ENCODE measurements at places on chromosomes 5 and 9.

DNA sequence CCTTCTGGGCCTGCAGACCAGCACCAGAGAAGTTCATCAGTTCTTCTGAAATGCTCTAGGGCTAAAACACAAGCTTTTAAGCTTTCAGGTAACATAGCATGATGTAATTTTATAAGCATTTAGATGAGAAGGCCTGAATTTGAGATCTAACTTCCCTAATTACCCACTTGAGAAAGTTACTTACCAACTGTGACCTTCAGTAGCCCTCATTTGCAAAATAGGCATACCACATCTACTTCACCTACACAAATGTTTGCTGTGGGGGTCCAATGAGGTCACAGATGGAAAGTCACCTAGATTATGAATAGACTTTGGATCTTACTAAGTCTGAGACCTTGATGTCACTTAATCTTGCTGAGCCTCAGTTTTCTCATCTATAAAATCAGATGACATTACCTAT lies 36.5 kb downstream of the FBXO10 start:
- DNase-seq: no peak

DNA sequence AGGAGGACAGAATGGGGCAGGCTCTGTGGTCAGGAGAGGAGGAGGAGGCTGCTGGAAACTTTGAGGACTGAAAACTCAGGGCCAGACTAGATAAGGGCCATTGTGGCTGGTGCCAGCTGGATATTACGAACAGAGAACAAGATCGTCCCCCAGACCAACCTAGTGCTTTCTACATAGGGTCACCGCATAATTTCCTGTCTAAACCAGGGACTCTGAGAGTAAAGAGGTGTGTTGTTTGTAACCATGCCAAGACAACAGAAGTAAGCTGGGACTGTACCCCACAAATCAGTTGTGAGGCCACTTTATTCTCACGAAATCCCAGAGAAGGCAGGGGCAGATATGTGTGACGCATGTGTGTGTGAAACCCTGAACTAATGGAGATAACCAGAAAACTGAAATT lies 20.3 kb upstream of the GFPT2 start:
- no peak for DNase-seq

- no peak for DNase-seq
Observed at GRCh38 chr5:101796427-101796826, 499.7 kb downstream of the SLCO4C1 start.

- peak; percentile 98 for DNase-seq
Observed at GRCh38 chr5:10485142-10485795, 43.6 kb downstream of the ROPN1L start.

DNA sequence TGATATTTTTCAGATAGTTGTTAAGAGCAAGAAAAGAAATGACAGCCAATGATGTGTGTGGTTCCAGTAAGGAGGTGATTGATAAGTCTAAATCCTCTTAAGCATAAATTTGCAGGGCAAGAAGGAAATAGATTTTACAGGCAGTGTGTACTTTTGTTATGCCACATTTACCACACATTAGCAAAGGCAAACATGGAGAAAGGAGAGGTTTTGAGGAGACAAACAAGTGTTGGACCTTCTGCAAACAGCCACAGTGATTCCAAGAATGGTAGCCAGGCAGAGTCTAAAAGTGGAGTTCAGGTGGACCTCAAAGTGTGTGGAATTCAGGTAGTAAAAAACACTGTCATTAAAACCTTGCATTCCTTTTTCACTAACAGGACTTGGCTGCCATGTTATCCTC lies 295.9 kb upstream of the ITGA1 start:
- no peak for DNase-seq

GRCh38 chr5:58037899-58038298 lies 422.0 kb downstream of the PLK2 start:
- no peak for DNase-seq

GRCh38 chr5:104429911-104430310 lies 867.3 kb upstream of the NUDT12 start:
- no peak for DNase-seq

DNA sequence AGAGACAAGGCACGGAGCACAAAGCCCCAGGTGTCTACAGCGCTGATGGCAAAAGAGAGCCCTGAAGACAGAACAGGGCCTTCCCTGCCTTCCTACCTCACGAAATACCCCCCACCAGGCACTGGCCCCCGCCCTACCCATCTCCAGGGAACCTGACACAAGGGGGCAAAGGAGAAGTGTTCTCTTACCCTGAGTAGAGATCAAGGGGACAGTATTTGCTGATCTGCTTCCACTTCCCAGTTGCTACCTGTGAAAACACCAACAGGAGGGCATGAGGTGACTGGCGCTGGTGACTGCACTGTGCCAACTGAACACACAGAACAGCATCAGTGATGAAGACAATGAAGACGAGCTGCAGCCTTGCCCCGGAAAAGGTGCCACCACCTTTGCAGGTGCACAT lies 27.4 kb downstream of the IPPK start:
- DNase-seq: no peak

DNA sequence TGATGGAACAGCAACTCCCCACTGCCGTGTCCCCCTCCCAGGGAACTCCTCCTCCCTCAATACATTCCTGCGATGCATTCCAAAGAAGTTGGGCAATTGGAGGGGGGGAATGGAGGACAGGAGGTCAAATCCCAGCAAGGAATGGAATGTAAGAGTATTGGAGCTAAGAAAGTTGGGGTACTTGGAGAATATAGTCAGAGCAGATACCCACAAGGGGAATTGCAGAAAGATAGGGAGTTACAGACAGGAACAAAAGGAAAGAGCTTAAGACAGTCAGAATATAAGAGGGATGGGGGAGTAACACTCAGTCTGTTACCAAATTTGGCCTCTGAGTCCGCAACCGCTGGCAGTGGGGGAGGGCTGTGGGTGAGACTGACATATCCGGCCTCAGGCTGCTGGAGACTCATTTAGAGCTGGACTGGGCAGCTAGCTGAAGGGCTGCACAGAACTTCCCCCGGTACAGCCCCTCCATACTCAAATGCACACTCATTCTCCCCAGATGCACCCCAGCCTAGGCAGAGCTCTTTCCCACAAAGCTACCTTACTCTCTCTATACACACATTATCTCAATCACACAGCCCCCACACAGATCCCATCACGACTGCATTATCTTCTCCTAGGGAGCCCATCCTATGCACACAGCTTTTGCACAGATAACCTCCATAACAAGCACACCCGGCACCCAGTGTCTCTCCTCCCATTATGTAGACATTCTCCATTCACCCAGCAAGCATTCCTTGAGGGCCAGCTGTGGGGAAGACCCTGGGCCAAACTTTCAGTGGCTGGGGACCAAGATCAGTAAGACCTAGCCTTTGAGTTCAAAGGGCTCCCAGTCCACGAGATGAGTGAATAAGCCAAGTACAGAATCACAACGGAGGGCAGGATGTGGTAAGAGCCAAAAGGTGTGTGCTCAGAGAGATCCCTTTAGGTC lies 3.7 kb downstream of the TLN1 start:
- DNase-seq: peak; percentile 77

GRCh38 chr9:2524601-2525000 lies 97.0 kb upstream of the VLDLR start:
- no peak for DNase-seq

DNA sequence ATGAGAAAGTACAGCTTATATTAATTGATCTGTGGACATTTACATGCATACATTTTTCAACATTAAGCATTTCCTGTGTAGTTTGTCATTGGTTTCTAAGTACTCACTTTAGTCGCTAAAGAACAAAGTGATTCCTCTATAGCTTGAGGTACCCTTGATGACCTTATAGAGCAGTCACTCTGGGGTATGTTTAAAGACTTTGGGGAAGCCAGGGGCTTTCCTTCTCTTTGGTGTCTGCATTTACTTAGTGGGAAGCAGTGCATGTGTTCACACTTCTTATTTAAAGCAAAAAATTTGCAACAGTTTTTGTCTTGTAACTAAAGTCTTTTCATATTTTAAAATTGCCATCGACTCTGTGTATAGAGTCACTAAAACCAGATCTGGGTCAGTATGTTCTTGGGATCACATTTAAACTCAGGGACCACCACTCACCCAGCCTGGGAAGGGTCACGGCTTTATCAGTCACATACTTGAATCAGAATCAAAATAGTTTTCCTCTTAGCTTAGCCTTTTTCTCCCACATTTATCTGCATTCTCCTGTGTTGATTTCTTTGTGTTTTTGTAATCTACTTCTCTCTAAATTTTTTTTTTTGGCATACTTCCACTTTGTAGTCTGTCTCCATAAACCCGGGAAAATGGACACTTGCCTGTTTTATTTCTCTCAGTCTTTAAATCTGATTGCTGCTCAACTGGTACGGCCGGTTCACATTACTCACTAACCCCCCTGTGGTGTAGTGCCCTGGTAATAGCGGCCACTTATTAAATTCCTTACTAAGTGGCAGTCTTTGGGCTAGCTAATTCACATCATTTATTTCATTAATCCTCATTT lies 143.9 kb upstream of the FBN2 start:
- DNase-seq: no peak

DNA sequence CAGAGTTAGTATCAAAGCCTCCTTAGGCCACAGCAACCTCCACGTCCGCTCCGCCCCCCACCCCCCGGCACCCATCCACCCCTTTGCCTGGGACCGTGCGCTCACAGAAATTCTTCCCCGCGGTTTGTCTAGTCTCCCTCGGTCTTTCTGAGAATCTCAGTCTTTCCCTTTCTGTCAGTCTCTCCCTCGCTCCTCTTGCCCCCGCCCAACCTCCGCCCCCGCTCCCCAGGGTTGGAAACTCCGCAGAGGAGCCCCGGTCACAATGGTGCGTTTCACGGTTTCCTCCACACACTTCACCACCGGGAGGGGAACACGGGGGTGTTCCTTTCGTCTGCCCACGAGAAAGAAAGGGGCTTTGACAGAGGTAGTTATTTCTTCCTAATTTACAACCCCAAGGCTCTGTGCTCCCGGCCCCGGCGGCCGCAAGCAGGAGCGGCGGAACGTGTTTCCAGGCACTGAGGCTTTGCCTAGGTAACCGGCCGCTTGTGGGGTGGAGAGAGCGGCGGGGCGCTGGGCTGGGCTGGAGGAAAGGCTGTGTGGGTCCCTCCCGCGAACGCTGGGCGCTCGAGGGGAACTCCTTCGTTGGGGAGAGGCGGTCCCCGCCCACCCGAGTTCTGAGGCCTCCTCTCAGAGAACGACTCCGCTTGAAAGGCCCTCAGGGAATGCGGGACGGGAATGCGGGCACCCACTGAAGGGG lies 2.1 kb downstream of the NR4A3 start:
- DNase-seq: peak; percentile 20

DNA sequence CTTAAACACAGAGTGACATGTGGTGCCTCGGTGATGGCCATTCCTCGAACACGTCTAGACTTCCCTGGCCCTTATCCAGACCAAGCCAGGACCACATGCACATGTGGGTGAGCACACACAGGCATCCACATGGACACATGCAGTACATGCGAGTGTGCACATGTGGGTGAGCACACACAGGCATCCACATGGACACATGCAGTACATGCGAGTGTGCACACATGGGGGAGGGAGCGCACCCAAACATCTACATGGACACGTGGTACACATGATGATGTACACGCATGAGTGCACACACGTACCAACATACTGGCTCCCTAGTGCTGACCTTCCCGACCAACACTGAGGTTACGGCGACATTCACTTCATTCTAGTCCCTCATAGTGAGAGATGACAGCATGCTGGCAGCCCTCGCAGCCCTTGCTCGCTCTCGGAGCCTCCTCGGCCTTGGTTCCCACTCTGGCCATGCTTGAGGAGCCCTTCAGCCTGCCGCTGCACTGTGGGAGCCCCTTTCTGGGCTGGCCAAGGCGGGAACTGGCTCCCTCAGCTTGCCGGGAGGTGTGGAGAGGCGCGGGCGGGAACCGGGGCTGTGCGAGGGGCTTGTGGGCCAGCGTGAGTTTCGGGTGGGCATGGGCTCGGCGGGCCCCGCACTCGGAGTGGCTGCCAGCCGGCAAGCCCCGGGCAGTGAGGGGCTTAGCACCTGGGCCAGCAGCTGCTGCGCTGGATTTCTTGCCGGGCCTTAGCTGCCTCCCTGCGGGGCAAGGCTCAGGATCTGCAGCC lies 186.8 kb downstream of the HSPA4 start:
- DNase-seq: no peak

GRCh38 chr9:114723931-114724330 lies 41.9 kb upstream of the TEX48 start:
- no peak for DNase-seq

DNA sequence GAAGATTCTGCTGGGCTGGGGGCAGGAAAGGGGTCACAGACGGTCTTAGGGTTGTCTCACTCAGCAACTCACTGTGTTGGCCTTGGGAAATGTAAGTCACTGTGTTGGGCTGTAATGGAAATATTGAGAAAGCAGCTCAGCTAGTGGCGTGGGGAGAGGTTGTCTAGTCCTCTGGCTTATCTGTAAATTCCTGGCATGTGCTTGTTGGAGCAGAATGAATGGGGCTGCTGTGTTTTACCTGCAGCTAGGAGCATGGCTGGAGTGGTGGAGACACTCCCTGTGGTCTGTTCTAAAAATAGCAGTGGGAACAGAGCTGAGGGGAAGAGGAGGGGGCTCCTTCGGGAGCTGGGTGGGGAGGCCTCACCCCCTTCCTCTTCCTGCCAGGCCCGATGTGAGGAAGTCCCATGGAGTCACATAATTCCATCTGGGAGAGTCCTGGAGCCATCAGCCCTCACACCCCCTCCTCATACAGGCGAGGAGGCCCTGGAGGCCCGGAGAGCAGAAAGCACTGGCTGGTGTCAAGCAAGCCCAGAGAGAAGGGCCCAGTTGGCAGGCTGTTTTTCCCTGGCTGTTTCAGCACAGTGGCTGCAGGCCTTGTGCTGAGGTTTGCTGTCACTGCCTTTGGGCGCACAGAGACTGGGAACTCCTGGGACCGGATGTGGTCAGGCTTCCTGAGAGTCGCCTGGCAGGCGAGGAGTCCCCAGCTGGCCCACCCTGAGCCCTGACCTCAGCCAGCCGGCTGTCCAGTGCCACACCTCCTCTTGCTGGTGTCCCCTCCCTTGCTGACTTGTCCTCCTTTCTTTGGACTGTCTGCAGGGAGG lies 84.9 kb downstream of the RGS3 start:
- DNase-seq: peak; percentile 29

GRCh38 chr5:140424135-140424534 lies 22.5 kb downstream of the ANKHD1 start:
- no peak for DNase-seq

- DNase-seq: peak; percentile 50
Observed at GRCh38 chr9:4666042-4666699, at the start of gene SPATA6L. Gene SPATA6L (minus strand): TSS chr9:4666480. CDS start chr9:4666250, 230 bp downstream.

GRCh38 chr9:123883634-123884033 lies 46.3 kb downstream of the DENND1A start:
- no peak for DNase-seq

DNA sequence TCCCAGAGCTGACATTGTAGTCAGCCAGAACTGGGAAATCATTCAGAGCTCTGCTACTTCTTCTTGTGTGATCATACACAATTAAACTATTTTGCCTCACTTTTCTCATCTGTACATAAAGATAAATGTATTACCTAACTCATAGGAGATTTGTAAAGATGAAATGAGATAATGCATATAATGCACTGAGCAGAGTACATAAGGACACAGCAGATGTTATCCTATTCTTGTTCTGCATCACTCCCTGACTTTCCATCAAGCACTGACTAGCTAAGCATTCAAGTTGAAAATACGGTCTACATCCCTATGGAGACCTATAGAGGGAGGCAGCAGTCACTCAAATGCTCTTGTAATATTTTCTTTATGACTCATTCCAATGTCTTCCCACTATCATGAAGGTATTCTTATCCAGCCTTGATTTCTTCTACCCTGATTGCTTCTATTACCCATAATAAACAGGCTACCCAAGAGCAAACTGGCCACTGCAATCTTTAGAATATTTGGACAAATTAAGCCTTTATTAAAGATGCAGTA lies 16.3 kb upstream of the PRR16 start:
- DNase-seq: no peak

GRCh38 chr9:115090486-115090885 lies 27.5 kb downstream of the TNC start:
- DNase-seq: no peak
